ENCODE measurements at places on chromosomes 5 and 9.
A peak's percentile ranks its signal among the peaks of the same experiment; 100 is the strongest.

- peak; percentile 55 for DNase-seq
Measured at GRCh38 chr5:159951387-159951786, 35.1 kb downstream of the ADRA1B start.

GRCh38 chr9:73176450-73176875 is 24.8 kb downstream of the ANXA1 start:
- DNase-seq, result peak; percentile 77

GRCh38 chr9:98866435-98867102 is 59.1 kb downstream of the GALNT12 start:
- no peak for DNase-seq

DNA sequence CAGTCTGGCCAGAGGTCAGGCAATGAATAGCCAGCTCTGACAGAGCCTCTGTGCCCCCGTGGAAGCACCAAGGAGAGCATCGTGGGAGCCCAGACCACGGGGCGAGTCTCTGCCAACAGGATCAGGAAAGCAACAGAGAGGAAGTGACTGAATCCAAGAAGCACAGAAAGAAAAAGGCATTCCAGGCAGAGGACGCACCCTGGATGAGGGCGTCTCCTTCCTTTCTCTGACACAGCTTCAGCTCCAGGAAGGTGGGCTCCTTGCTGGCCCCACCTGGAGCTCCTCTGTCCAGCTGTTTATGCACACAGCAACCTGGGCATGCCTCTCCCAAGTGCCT is 16.6 kb downstream of the HK3 start:
- no peak for DNase-seq

DNA sequence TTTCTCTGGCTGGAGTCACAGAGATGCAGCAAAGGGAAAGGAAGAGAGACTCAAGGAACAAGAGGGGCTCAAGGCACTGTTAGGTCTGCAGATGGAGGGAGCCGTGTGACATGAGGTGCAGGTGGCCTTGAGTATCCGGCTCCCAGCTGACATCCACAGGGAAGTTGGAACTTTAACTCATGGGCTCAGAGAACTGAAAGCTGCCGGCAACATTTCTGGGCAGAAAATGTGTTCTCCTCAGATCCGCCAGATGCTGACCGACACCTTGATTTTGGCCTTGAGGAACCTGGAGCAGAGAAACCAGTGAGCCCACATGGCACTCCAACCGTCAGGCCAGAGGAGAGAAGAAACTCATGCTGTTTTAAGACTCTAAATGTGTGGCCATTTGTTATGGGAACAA is 258.1 kb upstream of the IRX2 start:
- no peak for DNase-seq

GRCh38 chr5:124996764-124997077 is 250.3 kb upstream of the ZNF608 start:
- DNase-seq, result peak; percentile 92

DNA sequence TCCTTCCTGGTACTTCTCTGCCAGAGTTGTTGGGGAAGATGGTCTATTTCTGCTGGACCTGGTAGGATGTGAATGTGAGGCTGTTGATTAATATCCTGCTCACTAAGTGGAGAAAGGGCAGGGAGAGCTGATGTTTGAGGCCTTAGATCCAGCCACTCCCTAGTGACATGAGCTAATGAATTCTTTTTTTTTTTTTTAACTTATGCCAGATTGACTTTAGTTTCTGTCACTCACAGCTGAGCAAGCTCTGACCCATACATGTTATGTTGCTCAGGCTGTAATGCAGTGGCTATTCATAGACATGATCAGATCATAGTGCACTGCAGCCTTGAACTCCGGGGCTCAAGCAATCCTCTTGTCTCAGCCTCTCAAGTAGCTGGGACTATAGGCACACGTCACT is 75.1 kb upstream of the SPRY4 start:
- DNase-seq, result no peak

- DNase-seq, result peak; percentile 97
Measured at GRCh38 chr5:112958093-112959088, 18.2 kb upstream of the DCP2 start.

- no peak for DNase-seq
Measured at GRCh38 chr9:37784291-37784615, 611 bp downstream of the EXOSC3 start.

DNA sequence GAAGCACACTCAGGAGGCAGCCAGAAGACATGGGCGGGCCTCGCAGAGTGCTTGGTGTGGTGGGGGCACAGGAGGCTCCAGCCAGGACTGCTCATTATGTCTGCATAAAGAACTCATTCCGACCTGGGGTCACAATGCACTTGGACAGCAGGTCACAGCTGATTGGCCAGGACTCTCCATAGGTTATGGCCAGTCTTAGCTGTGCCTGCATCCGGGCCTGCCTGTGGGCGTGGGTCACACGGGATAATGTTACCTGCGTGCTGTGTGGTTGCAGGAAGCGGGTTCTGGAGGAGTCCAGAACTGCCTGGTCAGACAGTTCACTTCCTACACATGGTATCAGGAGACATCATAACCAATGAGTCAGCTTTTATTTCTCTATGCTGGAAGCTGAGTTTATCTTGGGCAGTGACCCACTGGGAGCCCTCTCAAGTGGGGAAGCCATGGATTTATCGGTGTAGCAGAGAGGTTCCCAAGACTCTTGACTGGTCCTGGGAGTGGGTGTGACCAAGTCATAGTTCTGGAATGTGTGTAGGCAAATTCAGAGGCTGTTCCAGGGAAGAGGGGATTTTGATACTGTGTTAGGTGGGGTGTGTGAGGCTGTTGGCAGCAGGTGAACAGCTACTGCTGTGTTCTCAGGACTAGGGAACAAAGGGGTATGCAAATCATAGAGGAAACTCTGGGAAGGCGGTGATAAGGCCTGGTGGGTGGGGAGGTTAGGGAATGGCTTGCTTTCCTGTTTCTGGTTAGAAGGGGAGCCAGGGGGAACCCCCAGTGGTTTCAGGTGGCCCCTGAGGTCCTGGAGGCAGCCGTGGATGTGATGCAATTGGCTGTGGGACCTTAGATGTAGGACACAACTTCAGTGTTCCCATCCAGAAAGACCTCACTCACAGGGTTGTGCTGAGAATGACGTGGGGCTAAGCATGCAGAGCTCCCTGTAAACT is 51.3 kb downstream of the ARHGEF37 start:
- DNase-seq, result peak; percentile 51

DNA sequence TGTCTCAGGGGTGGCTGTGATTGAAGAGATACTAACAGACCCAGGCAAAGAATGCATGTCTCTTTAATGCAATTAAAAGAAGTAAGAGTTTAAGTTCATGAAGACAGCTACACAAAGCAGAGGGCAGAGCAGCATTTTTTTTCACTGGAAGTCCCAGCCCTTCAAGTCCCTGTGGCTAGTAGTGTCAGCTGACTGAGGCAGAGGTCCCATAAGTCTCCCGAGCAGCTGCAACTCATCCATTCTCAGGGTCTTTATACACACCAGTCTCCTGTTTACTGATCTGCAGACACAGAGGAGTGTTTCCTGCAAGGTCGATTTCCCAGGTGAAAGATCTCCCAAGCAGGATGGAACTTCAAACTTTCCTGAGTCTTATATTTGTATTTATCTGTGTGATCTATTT is 169.4 kb upstream of the GLRA1 start:
- DNase-seq, result no peak

DNA sequence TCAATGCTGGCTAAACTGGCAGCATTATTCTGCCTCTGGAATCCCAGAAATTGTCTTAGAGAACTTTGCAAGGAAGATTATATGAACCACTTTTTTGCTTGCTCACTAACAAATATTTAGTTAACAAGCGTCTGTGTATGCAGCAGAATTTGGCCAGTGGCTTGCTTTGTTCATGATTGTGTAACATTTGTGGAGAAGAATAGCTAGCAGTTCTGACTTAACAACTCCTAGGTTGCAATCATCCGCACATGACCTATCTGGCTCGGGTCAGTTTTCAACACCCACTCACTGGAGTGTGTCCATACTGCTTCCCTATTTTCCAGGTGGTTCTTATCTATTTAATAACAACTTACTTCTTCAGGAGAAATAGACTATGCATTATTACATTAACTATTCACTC is 98.5 kb downstream of the SNX18 start:
- DNase-seq, result no peak

DNA sequence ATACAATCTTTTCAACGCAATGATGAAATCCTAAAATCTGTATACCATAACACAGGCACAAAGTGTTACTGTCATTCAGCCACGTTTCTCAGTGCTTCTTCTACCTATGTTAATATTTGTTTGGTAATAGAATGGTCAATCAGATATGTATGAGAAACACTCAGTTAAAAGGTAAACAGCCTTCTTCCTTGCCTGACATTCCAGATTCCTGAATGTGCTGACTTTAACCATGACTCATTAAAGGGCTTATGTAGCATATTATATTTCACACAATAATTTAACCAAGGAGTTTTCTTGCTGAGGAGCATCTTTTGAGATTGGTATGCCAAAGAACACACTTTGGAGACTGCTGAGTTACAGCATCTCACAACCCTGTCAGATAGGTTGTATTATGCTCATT is 187.6 kb downstream of the CETN3 start:
- DNase-seq, result peak; percentile 65

- peak; percentile 61 for DNase-seq
Measured at GRCh38 chr5:135140446-135141204, 106.6 kb upstream of the PITX1 start.

DNA sequence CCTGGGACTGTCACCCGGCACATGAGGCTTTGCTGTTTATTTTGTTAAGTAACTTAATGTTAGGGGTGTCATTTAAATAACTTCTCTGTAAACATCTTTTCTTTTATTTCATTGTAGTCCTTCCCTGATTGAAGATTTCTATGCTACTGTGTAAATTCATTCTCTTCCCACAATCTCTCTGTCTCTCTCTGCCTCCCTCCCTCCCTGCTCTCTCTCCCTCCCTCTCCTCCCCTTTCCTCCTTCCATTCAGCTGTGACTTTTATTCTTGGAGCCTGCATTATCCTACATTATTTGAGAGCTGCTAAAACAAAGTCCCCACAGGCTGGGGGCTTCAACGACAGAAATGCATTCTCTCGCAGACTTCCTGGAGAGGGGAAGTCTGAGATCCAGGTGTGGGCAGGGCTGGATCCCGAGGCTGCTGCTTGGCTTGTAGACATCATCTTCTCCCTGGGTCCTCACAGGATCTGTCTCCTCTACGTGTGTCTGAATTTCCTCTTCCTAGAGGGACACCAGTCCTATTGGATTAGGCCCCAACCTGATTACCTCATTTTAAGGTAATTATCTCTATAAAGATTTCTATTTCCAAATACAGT is 18.4 kb downstream of the UBE2QL1 start:
- no peak for DNase-seq

GRCh38 chr5:74875994-74876791 is 10.0 kb upstream of the FAM169A start:
- DNase-seq, result no peak

- no peak for DNase-seq
Measured at GRCh38 chr5:32197032-32197431, 22.9 kb upstream of the GOLPH3 start.

DNA sequence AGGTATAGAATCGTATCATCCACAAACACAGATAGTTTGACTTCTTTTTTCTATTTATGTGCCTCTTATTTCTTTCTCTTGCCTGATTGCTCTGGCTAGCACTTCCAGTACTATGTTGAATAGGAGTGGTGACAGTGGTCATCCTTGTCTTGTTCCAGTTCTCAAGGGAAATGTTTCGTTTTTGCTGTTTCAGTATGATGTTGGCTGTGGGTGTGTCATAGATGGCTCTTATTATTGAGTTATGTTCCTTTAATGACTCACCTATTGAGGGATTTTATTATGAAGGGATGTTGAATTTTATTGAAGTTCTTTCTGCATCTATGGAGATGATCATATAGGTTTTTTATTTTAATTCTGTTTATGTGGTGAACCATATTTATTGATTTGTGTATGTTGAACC is 70.3 kb downstream of the ENC1 start:
- DNase-seq, result no peak

DNA sequence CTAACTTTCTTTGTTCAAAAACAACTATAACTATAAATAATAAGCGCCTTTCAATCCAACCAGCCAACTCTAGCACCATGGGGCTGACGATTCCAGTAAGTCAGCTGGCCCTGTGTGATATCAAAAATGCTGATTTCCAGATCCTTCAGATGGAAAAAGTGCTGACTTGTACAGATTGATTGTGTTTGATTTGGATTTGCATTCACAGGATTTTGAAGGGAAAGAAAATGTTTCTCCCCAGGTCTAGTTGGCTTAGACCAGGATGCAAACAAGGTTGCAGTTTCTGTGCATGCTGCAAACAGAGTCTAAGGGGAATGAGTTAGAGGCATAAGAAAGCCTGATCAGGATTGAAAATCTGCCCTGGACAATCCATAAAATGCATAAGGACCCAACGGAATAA is 68.9 kb downstream of the SLC1A3 start:
- no peak for DNase-seq

DNA sequence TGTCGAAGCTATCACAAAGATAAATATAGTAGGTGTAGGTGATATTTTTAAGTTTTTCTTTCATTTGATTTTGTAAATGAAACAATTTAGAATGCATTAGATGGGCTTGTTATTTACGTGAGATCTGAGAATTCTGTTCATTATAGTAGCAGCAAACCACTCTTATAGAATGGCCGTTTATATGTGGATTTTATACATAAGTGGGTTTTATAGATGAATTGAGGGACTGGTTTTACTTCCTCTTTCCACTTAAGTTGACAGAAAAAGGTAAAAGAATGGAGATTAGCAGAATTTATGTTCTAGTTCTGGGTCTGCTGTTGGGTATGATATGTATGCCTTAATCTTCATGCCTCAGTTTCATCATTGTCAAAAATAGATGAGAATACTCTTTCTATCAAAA is 5.6 kb downstream of the RMI1 start:
- DNase-seq, result no peak

DNA sequence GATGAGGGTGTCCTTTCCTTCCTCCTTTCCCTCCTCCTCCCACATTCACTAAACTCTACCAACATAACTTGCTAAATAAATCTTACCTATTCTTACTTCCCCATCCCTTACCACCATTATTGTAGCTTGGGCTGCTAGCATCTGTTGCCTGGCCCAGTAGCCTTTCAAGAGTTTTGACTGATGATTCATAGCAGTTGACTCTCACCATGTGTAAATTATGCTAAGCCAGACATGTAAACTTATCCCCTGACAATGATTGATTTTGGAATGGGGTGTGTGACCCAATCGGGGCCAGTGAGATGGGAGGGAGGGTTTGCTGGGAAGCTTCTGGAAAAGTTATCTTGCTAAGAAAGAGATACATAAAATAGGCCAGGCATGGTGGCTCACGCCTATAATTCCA is 161.8 kb upstream of the SPRY4 start:
- DNase-seq, result peak; percentile 64

- no peak for DNase-seq
Measured at GRCh38 chr5:64939772-64940510, 171.2 kb downstream of the CWC27 start.

DNA sequence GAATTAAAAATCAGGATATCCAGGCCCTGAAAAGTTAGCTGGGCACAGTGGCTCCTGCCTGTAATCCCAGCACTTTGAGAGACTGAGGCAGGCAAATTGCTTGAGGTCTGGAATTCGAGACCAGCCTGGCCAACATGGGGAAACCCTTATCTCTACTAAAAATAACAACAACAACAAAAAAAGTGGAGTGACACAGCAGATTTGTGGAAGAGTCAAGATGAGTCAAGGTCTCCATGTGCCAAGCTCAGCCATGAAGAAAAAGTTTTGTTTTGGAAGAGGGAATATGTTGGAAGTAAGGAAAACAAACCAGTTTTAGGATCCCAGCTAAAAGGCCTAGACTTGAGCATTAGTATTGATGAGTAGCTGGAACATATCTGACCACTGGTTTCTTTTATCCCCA is 14.7 kb downstream of the LRRC70 start:
- no peak for DNase-seq

- DNase-seq, result no peak
Measured at GRCh38 chr9:127634698-127635097, 22.6 kb downstream of the STXBP1 start.
